Vagina (tissue), 2 donors: ENCODE measurements at places on chromosomes 6 and 20.

- DNase-seq, result no peak
Observed at GRCh38 chr20:868279-868678, 34.8 kb downstream of the FAM110A start.

DNA sequence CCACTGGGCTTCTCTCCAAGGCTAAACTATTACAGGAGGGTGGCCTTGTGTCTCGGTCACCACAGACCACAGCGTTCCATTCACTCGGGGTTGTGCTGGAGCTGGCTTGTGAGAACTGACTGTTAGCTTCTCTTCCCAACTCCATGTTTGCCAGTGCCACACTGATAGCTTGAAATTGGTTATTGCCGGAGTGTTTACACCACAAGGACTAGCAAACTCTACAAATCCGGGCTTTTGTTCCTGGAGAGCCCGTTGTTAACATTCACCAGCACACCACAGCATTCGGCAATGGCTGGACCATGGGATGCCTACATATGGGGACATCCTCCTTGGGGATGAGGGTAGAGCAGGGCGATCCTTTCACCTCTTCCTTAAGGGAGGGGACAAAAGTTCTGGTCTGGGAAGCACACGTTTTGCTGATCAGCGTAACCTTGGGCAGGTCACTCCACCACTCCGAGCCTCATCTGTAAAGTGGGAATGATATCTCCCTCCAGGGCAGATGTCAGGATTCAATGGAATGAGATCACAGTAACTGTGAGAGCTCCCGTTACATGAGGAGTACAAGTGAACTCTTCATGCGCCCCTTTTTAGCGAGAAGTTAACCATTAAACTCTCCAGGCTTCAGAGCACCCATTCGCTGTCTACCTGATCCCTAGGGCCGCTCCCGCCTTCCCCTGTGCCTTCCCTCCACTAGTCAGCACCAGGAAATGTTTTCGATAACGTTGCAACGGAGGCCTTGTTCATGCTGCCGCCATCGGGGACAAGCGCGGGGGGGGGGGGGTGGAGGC is 41.7 kb upstream of the TTPAL start:
- no peak for DNase-seq

- no peak for DNase-seq
Observed at GRCh38 chr6:6007366-6008088, 802 bp upstream of the NRN1 start.

GRCh38 chr6:145960918-145961589 is 3.1 kb downstream of the SHPRH start:
- no peak for DNase-seq

DNA sequence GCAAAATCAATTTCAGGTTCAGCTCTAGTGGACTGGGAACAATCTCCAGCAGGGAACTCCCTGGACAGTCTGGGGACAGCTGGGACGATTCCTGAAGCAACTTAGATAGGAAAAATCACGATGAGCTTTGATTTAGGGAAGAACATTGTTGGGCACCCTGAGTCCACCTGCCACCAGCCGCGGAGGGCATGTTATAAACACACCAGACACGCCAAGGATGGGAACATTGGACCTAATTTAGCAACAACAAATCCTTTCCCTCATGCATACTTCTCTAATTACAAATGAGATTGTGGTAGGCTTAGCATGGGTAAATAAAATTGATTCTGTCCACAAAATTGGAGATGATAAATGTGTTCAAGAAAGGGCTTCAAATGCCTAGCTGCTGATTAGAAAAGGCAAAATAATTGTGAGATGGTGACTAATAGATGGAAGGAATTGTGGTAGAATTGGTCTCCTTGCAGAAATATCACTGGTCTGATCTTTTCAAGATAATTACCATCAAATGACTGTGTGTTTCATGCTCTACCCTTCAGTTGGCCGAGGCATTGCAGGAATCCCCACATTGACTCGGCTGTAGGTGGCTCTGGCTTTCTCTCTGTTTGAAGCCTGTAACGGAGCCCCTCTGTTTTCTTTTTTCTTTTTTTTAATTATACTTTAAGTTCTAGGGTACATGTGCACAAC is 6.1 kb upstream of the NANP start:
- no peak for DNase-seq

GRCh38 chr20:16451982-16452381 is 121.3 kb downstream of the KIF16B start:
- no peak for DNase-seq

GRCh38 chr6:106170030-106170791 is 84.1 kb downstream of the PRDM1 start:
- DNase-seq, result no peak

GRCh38 chr6:3022765-3023662 is 23.3 kb downstream of the NQO2 start:
- DNase-seq, result no peak

DNA sequence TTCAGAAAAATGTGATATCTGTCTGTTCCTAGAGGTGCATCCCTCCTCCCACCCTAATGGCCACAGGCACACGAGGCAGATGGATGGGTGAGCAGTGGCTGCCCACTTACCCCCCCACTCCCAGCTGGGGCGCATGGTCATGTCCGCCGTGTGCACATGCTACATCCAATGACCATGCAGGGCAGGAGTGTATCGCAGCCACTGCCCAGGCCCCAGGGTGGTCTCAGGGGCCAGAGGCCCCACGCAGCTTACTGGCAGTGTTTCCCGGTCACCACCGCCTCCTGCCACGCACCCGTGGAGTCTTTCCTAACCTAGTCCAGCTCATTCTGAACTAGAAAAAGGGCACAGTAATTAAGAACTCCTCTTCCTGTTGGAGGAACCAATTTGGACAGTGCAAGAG is 11.7 kb upstream of the HTR1B start:
- no peak for DNase-seq

- no peak for DNase-seq
Observed at GRCh38 chr20:5000263-5001173, 792 bp downstream of the SLC23A2 start.

DNA sequence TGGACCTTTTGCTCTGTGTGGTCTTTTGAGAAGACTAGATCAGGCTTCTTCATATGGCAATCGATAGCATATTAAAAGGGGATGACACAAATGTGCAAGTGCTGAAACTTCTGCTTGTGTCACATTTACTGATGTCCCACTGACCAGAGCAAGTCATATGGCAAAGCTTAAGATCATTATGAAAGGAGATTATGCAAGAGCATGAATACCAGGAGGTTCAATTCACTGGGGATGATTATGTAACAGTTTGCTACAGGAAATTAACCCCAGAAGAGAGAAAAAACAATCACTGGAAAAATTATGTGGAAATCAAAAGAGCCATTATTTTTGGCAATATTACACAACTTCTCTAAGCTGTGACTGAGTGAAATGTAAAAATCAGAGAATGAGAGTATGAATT is 13.7 kb upstream of the PRDM13 start:
- no peak for DNase-seq

DNA sequence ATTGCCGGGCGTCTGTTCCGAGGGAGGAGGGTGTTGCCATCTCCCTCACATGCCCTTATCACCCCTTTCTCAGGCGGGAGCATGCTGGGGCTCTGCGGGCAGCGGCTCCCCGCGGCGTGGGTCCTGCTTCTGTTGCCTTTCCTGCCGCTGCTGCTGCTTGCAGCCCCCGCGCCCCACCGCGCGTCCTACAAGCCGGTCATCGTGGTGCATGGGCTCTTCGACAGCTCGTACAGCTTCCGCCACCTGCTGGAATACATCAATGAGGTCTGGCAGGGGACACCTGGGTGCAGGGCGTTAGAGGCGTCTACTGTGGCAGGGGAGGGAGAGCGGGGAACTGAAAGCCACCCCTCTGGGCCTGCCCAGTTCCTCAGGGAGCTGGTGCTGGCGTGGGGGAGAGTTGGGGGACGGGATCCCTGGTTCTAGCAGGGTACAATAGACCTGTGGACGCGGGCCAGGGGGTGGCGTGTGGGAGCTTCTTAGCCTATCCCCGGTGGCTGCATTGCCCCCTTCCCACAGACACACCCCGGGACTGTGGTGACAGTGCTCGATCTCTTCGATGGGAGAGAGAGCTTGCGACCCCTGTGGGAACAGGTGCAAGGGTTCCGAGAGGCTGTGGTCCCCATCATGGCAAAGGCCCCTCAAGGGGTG is 697 bp downstream of the PPT2 start:
- DNase-seq, result no peak

DNA sequence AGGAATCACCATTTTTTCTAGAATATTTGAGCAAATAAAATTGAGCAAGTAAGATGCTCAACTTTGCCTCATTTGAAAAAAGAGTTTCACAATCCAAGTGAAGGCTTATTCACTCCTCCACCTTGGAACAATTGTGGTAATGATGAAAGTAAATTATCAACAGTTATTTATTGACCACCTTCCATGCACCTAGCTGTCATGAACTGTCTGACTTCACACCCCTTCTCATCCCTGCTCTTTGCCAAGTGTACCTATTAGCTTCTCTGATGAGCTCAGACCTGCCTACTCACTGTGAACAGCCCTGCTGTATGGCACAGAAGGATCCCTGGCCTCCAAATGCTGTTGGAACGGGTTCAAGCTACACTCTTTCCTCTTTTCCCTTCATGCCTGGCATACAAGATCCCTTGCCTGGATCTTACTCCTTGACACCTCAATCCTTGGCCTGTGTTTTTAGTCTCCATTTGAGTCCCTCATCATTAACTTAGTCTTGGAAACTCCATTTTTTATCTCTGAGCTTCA is 99.0 kb upstream of the PREP start:
- no peak for DNase-seq

DNA sequence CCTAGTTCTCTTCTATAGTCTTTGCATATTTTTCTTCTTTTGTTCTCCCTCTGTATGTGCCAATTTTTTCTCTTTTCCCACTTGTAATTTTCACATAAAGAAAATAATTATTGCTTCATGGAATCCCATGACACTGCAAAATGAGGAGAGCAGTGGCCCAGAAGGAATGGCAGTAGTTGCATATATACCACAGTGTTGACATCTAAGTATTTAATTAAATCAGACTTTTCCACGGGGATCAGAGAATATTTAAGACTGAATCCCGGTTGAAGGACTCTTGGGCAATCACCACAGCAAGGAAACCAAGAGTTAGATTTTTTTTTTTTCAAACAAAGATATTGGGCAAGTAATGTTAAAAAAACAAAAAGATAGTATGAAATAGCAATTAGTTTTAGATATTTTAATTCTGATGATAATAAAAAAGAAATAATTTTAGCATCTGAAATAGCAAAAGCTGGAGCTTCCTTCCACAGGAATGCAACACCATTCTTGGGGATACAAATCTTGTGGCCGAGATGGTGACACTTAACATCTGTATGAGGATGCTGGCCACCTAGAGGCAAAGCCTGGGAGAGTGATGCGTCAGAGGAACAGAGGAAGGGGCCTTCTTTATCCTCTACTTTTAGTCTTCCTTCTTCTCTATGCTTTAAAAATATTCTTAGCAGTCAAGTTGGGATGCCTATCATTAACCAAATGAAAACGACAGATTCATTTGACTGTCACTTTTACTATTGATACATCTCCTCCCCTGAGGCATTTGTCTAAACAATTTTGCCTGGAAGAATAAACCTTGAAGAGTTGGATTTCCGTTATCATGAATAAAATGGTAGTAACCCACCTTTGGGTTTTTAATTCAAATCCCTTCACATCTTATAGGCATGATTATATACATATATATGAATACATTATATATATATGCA is 356.2 kb downstream of the GJA1 start:
- DNase-seq, result no peak
